ENCODE measurements at places on chromosomes 2 and 18.

DNA sequence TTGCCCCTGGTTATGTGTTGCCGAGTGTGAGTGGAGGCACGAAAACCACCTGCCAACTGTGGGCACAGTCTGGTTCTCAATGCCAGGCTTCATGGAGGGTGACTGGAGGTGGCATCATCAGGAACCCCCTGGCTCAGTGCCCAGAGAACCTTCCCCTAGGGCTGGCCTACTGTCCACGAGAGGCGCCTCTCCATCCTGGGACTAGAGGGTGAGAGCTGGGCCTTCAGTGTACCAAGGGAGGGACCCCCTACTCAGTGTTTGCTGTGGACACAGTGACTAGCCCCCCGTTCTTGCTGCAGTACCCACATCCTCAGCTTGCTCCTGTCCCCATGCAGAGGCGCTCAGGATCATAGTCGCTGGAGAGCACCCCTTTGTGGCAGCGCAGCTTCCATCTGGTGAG, 202.6 kb downstream of the HDAC4 start:
- H3K36me3 ChIP-seq, result peaks cover 33% of the 10 kb centered on the region
- H3K4me3 ChIP-seq, result no peak overlapping the region
- H3K4me1 ChIP-seq, result peaks cover 11% of the 10 kb centered on the region
- no peak for DNase-seq
- H3K27ac ChIP-seq, result no peak overlapping the region

- peaks cover 3% of the 10 kb centered on the region for H3K4me1 ChIP-seq
- H3K27ac ChIP-seq, result no peak overlapping the region
- no peak overlapping the region for H3K4me3 ChIP-seq
- no peak for DNase-seq
These were observed 26.6 kb upstream of the STEAP3 start for GRCh38 chr2:119197126-119197405.

- no peak overlapping the region for H3K4me3 ChIP-seq
- no peaks in the 10 kb centered on the region for H3K4me1 ChIP-seq
- H3K27me3 ChIP-seq, result peaks cover 80% of the 10 kb centered on the region
- H3K36me3 ChIP-seq, result no peaks in the 10 kb centered on the region
- no peak for DNase-seq
These were observed 123.1 kb downstream of the CELF4 start for GRCh38 chr18:37442477-37442876.

- no peaks in the 10 kb centered on the region for H3K36me3 ChIP-seq
- no peak overlapping the region for H3K27ac ChIP-seq
- no peaks in the 10 kb centered on the region for H3K4me1 ChIP-seq
- H3K4me3 ChIP-seq, result no peak overlapping the region
- no peak for DNase-seq
These were observed 93.5 kb upstream of the SIX3 start for GRCh38 chr2:44848026-44848425.

- no peak for DNase-seq
- peaks cover 11% of the 10 kb centered on the region for H3K4me1 ChIP-seq
- peaks cover 79% of the 10 kb centered on the region for H3K27me3 ChIP-seq
- H3K27ac ChIP-seq, result no peak overlapping the region
These were observed 4.6 kb downstream of the BCL11A start for GRCh38 chr2:60548845-60549237.

GRCh38 chr2:228602288-228602687, 420.8 kb upstream of the SPHKAP start:
- H3K27me3 ChIP-seq, result no peaks in the 10 kb centered on the region
- H3K4me3 ChIP-seq, result no peak overlapping the region
- DNase-seq, result peak; percentile 35
- H3K36me3 ChIP-seq, result no peaks in the 10 kb centered on the region

DNA sequence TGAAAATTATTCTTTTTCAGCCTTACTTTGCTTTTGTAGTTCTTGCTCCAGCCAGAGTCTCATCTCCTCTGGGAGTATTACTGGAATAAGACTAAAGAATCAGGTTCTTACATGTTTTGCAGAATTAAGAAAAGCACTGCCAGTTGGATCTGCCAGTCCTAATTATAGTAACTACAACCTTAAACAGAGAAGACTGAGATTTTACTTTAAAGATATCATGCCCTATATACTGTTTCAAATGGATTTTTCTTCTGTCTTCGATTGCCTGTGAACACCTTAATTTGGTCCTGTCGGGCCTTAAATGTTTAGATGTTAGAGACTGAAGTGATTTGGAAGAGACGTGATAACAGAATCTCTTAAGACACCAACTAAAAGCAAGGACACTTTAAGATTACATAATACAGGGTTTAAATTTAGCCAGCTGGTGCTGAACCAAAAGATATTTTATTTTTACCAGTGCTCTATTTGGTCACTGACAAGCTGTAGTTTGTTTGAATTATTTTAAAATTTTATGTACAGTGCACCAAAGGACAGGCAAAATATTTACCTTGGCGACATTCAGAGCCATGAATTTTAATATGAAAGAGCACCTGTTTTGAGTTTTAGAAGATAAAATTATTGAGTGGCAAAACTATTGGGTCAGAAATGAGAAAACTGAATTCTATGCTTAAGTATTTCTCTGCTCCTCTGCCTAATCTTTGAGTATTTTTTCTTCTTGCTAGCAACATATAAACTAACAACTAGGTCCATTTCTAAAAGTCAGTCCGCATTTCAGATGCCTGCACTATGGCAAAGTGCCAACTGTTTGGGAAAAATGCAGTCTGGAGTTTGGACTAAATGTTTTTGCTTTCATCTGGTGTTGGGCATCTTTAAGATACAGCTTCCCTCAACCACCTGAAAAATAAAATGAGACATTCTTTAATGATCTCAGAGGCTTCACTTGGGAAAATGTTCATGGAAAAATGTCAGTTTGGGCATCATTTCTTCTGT, 300.0 kb downstream of the XIRP2 start:
- DNase-seq, result no peak
- H3K27ac ChIP-seq, result no peak overlapping the region
- no peak overlapping the region for H3K4me3 ChIP-seq
- H3K27me3 ChIP-seq, result no peaks in the 10 kb centered on the region

DNA sequence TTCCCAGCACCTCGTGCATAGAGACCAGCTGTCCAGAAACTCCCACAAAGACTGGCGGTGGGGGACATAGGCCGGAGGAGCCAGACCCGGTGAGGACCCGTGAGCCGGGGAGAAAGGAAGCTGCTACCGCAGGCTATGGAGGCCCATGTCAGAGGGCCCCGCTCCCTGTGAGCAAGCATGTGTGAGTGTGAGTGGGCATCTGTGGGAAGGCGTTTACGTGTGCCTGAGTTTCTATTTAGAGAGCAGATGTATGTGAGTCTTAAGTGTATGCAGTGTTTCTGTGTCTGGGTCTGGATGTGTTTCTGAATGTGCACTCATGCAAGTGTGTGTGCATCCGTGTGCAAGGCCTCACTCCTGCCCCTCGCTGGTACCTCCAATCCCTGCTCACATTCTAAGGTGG, 187.8 kb upstream of the RAB6C start:
- H3K27ac ChIP-seq, result no peak overlapping the region
- H3K36me3 ChIP-seq, result no peaks in the 10 kb centered on the region
- H3K4me3 ChIP-seq, result no peak overlapping the region

DNA sequence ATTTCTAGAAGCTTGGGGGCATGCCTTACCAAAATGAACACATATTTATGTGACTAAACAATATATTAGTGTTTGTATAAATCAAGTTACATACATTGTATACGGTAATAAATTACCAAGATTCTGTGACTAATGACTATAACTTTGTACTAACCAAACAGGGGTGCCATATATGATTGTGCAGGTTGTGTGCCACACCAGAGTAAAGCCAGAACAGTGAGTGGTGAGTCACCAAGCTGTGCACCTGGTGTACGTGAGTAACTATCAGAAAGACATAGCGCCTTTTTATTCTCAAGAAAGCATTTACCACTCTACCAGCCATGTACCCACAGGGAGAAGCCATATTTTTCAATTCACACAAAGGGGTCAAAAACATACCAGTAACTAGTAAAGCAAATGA, 453.2 kb upstream of the PIK3C3 start:
- H3K4me3 ChIP-seq, result no peak overlapping the region
- no peaks in the 10 kb centered on the region for H3K27me3 ChIP-seq
- no peak overlapping the region for H3K27ac ChIP-seq
- H3K36me3 ChIP-seq, result no peaks in the 10 kb centered on the region
- DNase-seq, result no peak

DNA sequence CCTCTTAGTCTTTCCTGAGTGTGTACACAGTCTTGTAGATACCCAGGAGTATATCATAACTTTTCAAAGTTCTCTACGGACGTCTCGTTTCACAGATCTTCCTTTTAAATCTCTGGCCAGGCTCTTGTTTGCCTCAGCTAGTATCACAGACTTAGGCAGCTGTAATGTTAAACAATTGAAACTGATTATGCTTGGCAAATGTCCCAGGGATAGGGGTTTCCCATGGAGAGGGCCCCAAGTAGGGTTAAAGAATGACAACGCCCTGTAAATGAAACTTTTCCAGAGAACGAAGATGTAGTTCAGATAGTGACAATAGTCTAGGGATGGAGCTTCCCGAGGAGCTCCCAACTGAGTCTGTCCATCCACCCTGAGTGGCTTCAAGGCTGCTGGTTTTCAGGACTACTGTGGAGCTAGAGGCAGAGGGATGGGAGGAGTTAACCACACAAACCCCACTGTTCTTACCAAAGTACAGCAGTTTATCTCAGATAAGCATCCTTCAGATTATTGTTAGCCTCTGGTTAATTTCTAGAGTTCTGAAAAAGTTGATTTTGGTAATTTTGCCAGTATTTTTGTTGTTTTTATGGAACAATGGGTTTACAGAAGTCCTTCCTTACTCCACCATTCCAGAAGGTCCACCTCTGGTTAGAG, 9.1 kb downstream of the NEURL3 start:
- H3K36me3 ChIP-seq, result no peaks in the 10 kb centered on the region
- no peak for DNase-seq
- H3K4me1 ChIP-seq, result peaks cover 5% of the 10 kb centered on the region
- H3K4me3 ChIP-seq, result no peak overlapping the region

DNA sequence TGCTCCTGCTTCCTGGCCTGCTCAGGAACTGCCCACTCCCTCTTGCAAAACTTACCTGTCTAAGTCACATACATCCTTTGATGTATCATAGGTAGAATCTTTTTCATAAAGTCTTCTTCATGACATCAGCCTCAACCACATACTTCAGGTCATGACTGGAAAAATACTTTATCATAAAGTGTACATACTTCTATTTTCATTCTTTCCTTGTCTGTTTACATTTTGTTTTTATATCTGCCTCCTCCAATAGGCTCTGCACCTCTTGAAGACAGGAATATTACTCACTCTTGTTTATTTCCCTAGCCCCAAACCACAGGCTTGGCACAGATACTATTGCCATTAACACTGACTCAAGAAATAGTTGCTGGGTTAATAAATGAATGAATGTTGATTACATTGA, 43.6 kb upstream of the ZNF804A start:
- DNase-seq, result peak; percentile 35
- H3K27me3 ChIP-seq, result no peaks in the 10 kb centered on the region
- no peak overlapping the region for H3K4me3 ChIP-seq
- H3K27ac ChIP-seq, result no peak overlapping the region
- no peaks in the 10 kb centered on the region for H3K36me3 ChIP-seq
- no peaks in the 10 kb centered on the region for H3K4me1 ChIP-seq

GRCh38 chr18:3457261-3457724, 7.3 kb downstream of the TGIF1 start:
- peak overlapping the region; percentile 98 for H3K27ac ChIP-seq
- DNase-seq, result no peak
- H3K4me1 ChIP-seq, result peaks cover 8% of the 10 kb centered on the region
- no peaks in the 10 kb centered on the region for H3K27me3 ChIP-seq

DNA sequence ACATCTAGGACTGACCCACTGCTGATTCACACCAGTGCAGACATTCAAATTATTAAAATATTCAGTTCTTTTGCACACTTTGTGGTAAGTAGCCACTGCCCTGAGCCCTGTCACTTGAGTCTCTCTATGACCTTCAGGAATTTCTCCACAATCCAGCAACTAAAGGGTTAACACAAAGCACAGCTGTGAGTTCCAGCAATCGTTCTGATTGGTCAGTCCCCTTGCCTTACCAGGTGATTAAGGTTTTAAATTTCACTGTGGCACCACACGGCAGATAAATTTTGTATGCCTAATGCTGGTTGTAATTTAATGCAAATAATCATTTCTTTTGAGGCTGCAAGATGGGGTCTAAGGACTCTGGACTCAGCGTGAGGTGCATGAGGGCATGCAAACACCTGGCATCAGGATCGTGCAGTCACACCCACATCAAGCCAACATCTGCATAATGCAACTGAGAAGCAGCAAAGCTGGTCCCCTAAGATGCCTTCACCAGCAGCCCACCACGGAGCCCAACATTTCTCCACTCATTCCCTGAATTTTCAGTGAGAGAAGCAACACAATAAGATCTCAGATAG, 36.6 kb downstream of the SLC14A1 start:
- H3K4me3 ChIP-seq, result no peak overlapping the region
- H3K27ac ChIP-seq, result no peak overlapping the region
- no peak for DNase-seq
- H3K27me3 ChIP-seq, result no peaks in the 10 kb centered on the region
- no peaks in the 10 kb centered on the region for H3K36me3 ChIP-seq
- peaks cover 6% of the 10 kb centered on the region for H3K4me1 ChIP-seq

DNA sequence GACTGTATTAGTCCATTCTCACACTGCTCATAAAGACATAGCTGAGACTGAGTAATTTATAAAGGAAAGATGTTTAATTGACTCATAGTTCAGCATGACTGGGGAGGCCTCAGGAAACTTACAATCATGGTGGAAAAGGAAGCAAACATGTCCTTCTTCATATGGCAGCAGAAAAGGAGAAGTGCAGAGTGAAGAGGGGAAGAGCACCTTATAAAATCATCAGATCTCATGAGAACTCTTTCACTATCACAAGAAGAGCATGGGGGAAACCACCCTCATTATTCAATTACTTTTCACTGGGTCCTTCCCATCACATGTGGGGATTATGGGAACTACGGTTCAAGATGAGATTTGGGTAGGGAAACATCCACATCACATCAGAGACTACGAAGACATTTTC, 43.0 kb upstream of the CAVIN2 start:
- no peaks in the 10 kb centered on the region for H3K36me3 ChIP-seq
- no peak overlapping the region for H3K4me3 ChIP-seq
- DNase-seq, result no peak
- H3K27ac ChIP-seq, result no peak overlapping the region

GRCh38 chr18:68438983-68439382, 275.9 kb downstream of the TMX3 start:
- H3K27me3 ChIP-seq, result no peaks in the 10 kb centered on the region
- H3K4me3 ChIP-seq, result no peak overlapping the region
- H3K27ac ChIP-seq, result no peak overlapping the region
- DNase-seq, result peak; percentile 72
- H3K36me3 ChIP-seq, result no peaks in the 10 kb centered on the region

DNA sequence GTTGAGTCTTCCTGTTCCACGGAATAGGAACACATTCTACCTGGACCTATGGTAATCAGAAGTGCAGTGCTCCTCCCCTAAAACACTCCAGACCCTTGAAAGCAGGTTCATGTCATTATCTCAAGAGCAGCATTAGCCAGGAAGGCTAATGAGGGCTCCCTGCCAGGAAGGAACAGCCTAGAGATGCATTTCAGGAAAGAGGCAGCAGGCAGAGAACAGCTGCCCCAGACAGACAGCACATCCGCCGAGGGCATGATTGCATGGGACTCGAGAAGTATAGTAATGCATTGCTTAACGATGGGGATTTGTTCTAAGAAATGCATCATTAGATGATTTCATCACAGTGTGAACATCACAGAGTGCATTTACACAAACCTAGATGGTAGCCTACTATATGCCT, 171.5 kb downstream of the ALK start:
- no peaks in the 10 kb centered on the region for H3K27me3 ChIP-seq
- no peaks in the 10 kb centered on the region for H3K4me1 ChIP-seq
- H3K36me3 ChIP-seq, result no peaks in the 10 kb centered on the region
- H3K4me3 ChIP-seq, result no peak overlapping the region
- no peak overlapping the region for H3K27ac ChIP-seq

Measured in mesenchymal stem cell (in vitro differentiated cells and primary cell).